ENCODE measurements at places on chromosomes 3 and 15.

DNA sequence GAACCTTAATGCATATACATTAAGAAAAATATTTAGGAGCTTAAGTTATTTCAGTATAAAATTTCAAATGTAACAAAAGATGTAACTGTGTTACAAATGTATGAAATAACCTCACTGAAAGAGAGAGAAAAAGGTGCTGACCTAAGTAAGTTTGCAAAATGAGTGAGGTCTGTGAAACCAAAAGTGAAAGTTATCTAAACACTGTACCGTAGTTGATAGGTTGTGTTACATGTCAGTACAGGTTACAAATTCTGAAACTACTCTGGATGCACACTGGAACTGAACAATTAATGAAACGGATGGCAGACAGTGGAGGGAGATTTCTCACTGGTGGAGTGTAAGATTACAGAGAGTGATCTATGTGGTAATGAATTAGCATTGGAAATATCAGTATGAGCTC lies 420.7 kb downstream of the ZNF385D start:
- DNase-seq = no peak

GRCh38 chr15:90407871-90408317 lies 19.9 kb downstream of the IQGAP1 start:
- no peak for DNase-seq

DNA sequence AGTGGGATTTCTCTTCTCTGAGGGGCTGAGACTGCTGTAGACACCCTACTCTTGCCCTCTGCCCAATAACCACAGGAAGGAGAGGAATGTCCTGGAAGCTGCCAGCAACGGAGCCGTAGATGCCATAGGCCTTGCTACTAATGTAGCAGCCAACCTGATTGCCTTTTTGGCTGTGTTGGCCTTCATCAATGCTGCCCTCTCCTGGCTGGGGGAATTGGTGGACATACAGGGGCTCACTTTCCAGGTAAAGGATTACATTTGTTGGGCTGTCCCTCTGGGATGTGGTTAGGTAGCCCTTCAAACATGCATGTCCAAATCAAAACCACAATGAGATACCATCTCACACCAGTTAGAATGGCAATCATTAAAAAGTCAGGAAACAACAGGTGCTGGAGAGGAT lies 16.1 kb downstream of the SLC28A2 start:
- no peak for DNase-seq

DNA sequence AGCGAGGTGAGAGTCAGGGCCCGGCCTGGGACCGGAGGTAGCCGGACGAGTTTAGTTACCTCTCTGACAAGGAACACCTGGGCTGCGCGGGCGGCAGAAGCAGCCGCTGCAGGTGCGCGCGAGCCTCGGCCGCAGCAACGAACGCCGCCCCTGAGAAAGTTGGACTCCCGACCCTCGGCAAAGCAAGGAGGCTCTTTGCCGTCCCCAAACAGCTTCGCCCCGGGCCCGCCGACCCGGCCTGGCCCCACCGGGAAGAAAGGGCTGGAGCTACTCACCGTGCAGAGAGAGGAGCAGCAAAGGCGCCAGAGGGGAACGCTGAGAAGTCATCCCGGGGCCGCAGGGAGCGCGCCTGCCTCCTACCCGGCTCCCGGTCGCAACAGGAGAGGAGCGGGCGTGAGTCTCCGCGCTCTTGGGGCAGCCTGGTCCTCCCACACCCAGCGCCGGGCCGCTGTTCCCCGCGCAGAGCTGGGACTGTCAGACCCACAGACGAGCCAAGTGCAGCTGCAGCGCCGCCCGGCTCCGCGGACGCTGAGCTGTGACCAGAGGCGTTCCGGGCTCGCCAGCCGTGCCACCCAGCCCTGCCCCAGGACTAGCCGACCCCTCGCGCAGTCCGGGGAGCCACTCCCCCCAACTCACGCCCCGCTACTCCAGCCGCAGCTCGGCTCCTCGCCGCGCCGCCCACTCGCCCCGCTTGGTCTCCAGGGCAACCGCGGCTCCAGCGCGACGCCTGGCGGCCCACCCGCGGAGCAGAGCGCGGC lies at the start of gene IGSF11:
Gene IGSF11 (minus strand): TSS at position 591 of the 758 bp plus-strand sequence. CDS start 264 bp downstream, at position 327.
- peak; percentile 69 for DNase-seq

GRCh38 chr3:13552857-13553652 lies 4.1 kb downstream of the FBLN2 start:
- no peak for DNase-seq

DNA sequence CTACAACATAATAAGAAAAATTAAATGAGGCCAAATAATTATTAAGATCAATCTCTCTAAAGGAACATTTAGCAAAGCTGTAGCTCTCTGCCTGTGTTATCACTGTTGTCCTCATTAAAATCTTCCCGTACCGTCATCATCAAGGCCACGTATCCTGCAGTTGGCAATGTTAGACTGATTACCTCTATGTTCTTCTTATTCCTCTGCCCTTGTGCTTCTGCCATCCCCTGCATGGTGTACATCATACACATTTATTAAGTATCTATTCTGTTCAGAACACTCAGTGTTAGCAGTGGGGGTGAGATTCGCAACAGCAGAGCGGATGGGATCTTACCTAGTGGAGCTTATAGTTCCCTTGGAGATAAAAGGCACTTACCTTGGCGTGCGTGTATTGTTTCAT lies 12.8 kb downstream of the TPRG1 start:
- no peak for DNase-seq

DNA sequence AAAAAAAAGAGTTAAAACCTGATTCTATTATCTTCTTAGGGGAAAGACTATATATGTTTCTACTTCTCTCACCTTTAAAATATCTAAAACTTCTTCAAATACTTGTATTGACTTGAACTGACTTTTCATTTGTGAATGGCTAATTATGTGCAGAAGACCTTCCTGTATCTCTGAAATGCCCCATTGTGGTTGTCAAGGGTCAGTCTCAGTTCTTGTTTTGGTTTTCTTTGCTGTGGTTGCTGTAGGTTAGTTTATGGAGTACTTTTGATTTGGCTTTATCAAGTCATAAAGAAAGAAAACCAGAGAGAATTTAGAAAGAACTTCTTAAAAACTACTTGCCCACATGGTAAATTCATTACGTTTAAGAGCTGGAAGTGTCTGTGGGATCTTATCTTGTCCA lies 345.3 kb upstream of the POU1F1 start:
- DNase-seq = no peak

- DNase-seq = no peak
Observed at GRCh38 chr3:46778101-46778500, 60.4 kb upstream of the PRSS50 start.

GRCh38 chr3:10715886-10716285 lies 100.1 kb upstream of the SLC6A11 start:
- no peak for DNase-seq

GRCh38 chr3:144424606-144425005 lies 453.0 kb downstream of the DIPK2A start:
- no peak for DNase-seq

DNA sequence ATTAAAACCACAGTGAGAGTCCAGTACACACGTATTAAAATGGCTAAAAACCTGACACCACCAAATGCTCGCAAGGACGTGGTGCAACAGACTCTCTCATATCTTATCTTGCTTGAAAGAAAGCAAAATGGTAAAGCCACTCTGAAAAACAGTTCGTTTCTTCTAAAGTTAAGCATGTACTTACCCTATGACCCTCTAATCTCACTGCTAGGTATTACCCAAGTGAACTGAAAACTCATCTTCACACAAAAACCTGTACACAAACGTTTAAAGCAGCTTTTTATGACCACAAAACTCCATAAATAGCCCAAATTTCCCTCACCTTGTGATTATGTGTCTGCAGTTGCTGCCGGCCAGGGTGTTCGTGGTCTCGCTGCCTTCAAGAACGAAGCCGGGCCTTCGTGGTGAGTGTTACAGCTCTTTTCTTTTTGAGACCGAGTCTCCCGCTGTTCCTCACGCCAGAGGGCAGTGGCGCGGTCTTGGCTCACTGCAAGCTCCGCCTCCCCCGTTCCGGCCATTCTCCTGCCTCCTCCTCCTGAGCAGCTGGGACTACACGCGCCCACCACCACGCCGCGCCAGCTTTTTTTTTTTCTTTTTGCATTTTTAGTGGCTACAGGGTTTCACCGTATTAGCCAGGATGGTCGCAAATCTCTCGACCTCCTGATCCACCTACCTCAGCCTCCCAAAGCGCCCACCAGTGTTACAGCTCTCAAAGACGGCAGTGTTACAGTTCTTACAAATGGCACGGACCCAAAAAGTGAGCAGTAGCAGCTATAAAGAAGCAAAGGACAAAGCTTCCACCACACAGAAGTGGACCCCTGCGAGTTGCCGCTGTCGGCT lies 165.4 kb downstream of the TJP1 start:
- DNase-seq = no peak

GRCh38 chr3:63914312-63914711 lies 2.1 kb upstream of the SCAANT1 start:
- no peak for DNase-seq

DNA sequence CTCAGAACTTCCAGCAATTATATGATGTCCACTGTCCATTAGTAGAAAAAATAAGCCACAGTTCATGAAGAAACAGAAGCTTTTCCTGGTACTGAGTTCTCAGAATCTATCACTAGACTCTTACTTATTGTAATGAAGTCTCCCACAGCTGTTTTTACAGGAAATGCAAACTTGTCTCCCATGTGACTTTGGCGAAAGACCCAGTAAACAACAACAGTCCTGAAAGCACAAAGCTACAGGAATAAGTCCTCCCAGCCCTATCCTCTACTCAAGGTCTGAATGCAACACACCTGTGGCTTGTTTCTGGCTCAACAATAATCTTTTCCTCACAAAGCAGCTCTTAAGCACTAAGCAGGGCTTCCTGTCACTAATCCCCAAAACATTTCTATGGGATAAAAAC lies 55.9 kb downstream of the EOMES start:
- no peak for DNase-seq

- no peak for DNase-seq
Observed at GRCh38 chr3:59234884-59235633, 185.2 kb upstream of the CFAP20DC start.

- DNase-seq = no peak
Observed at GRCh38 chr3:184737063-184737462, 25.2 kb upstream of the MAGEF1 start.

GRCh38 chr15:90340345-90340744 lies 11.7 kb upstream of the ZNF774 start:
- no peak for DNase-seq
